ENCODE measurements at places on chromosomes 2 and 18. TPM values are rescaled to one million over a fixed set of nuclear protein-coding genes. Genes with fewer than 3 reads are reported as not detected.

DNA sequence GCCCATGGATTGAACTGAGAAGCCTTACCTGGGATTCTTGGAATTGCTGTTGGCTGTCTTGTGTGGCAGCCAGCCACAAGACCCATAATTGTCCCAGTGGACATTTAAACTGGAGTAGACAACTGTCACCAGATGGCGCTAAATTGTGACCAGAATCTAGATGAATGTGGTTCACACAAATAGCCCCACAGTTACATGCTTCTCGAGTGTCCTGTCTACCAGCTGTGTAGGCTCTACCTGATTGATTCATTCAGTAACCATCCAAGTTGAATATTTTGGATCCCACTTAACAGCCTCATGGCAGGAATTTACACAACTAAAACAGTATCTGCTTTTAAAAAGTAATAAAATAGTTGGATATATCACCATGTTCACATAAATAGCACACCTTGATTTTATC lies 73.2 kb downstream of the MAP4K4 start:
- no peaks in the 10 kb centered on the region for H3K27me3 ChIP-seq
- peak overlapping the region; percentile 45 for H3K27ac ChIP-seq
- H3K4me3 ChIP-seq, result no peak overlapping the region

Gene ASB18
- total RNA-seq, result not detected

Gene CGREF1
- total RNA-seq, result 0.31 TPM

GRCh38 chr2:174522553-174522952 lies 35.7 kb upstream of the GPR155 start:
- no peaks in the 10 kb centered on the region for H3K4me1 ChIP-seq
- DNase-seq, result no peak
- peaks cover 26% of the 10 kb centered on the region for H3K27me3 ChIP-seq
- no peaks in the 10 kb centered on the region for H3K36me3 ChIP-seq
- H3K27ac ChIP-seq, result no peak overlapping the region

GRCh38 chr2:213451542-213452239 lies 167.4 kb downstream of the SPAG16 start:
- H3K27me3 ChIP-seq, result no peaks in the 10 kb centered on the region
- H3K4me3 ChIP-seq, result peak overlapping the region; percentile 41
- H3K27ac ChIP-seq, result peak overlapping the region; percentile 97
- peak; percentile 41 for DNase-seq
- peaks cover 12% of the 10 kb centered on the region for H3K36me3 ChIP-seq
- H3K4me1 ChIP-seq, result peaks cover 27% of the 10 kb centered on the region

Gene SLC9A4
- 0.62 TPM for total RNA-seq

Gene MYOM1
- total RNA-seq, result 1.1 TPM

Gene BBS5
- 8.2 TPM for total RNA-seq

DNA sequence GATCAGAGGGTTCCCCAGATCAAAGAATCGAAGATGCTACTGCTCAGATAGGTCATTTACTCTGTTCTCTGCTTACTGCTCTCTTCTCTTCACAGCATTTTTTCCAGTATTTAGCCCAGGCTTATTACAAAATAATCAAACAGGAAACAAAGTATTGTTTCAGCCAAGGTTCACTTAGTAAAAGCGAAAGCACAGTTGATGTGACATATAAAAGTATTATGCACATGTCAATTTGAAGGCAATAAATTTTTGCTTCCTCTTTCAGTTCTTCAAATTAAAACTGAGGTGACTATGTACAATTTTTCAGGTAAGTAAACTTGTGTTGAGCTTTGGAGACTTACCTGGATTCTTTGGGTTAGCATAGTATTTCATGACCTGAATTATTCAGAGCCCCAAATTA lies 262.8 kb upstream of the CHST9 start:
- no peak for DNase-seq
- no peak overlapping the region for H3K27ac ChIP-seq
- no peaks in the 10 kb centered on the region for H3K36me3 ChIP-seq

- H3K4me1 ChIP-seq, result peaks cover 2% of the 10 kb centered on the region
- peak overlapping the region; percentile 10 for H3K27ac ChIP-seq
- no peak for DNase-seq
- H3K36me3 ChIP-seq, result peaks cover 28% of the 10 kb centered on the region
- H3K4me3 ChIP-seq, result no peak overlapping the region
Measured at GRCh38 chr2:238362626-238363025, 42.3 kb downstream of the TRAF3IP1 start.

GRCh38 chr2:241776336-241777169 lies at the start of gene GAL3ST2:
Gene GAL3ST2 (plus strand): TSS chr2:241776822. CDS start chr2:241776956, 134 bp downstream.
- no peaks in the 10 kb centered on the region for H3K36me3 ChIP-seq
- H3K4me1 ChIP-seq, result no peaks in the 10 kb centered on the region
- no peak within 1 kb of the TSS for H3K4me3 ChIP-seq

Gene REG1A
- 0.51 TPM for total RNA-seq

- H3K27ac ChIP-seq, result no peak overlapping the region
- no peaks in the 10 kb centered on the region for H3K36me3 ChIP-seq
Measured at GRCh38 chr2:114729026-114729425, 286.6 kb downstream of the DPP10 start.

DNA sequence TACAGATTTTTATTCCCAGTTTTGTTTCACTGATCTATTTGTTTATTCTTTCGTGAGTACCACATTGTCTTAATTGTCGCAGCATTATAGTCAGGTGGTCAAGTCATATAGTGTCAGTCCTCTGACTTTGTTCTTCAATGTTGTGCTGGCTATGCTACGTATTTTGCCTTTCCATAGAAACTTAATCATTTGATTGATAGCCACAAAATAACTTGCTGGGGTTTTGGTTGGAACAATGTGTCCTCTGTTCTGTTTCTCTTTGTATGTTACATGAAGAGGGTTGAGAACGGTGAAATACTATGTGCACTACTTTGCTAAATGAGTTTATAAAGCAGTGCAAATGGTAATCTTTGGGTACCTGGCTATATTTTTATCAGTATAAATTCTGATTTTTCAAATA lies 64.9 kb upstream of the TTC27 start:
- no peaks in the 10 kb centered on the region for H3K27me3 ChIP-seq
- peak overlapping the region; percentile 81 for H3K27ac ChIP-seq
- peaks cover 5% of the 10 kb centered on the region for H3K4me1 ChIP-seq
- no peak overlapping the region for H3K4me3 ChIP-seq

- H3K4me3 ChIP-seq, result no peak overlapping the region
- no peaks in the 10 kb centered on the region for H3K36me3 ChIP-seq
- no peaks in the 10 kb centered on the region for H3K27me3 ChIP-seq
- no peaks in the 10 kb centered on the region for H3K4me1 ChIP-seq
- DNase-seq, result no peak
Measured at GRCh38 chr2:81528852-81529480, 1224.4 kb upstream of the LRRTM1 start.

- no peaks in the 10 kb centered on the region for H3K27me3 ChIP-seq
- H3K4me1 ChIP-seq, result no peaks in the 10 kb centered on the region
- no peak overlapping the region for H3K4me3 ChIP-seq
- H3K36me3 ChIP-seq, result no peaks in the 10 kb centered on the region
Measured at GRCh38 chr2:40511661-40512213, 59.8 kb upstream of the SLC8A1 start.

DNA sequence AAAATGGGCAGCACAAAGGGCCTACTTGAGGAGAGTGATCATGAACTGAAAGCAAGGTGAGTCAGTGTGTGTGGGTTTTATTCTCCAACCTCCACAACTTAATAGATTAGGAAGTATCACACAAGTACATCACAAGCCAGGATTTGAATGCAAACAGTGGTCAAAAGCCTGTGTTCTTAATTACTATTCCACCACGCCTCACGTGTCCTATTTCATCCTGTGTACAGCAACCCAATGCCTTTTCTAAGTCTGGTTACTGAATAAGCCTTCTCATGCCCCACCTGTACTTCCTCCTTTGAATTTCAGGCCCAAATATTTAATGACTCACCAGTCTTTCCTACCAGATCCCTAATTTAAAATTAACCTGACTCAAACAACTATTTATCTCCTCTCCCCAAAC lies 755.7 kb upstream of the SLC8A1 start:
- peaks cover 7% of the 10 kb centered on the region for H3K4me1 ChIP-seq
- no peak overlapping the region for H3K4me3 ChIP-seq
- H3K36me3 ChIP-seq, result no peaks in the 10 kb centered on the region
- H3K27ac ChIP-seq, result no peak overlapping the region
- no peaks in the 10 kb centered on the region for H3K27me3 ChIP-seq
- DNase-seq, result no peak

Gene IL36G
- total RNA-seq, result not detected

DNA sequence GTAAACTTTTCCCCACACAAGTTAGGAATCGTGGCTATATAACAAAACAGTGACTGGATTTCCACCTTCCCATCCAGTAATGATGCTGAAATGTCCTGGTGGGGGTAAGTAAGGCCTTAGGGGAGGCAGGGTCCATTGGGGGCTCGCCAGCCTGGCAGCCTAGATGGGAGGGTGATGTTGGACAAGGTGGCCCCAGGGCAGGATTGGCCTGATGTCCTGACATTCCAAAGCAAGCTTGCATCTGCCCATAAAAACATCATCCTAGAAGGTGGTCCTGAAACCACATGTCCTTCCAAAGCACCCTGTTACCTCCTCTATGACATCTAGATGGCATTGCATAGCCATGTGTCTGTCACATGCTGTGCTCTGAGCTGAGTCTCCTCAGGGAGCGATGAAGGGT lies 54.1 kb upstream of the RAB6C start:
- H3K4me3 ChIP-seq, result no peak overlapping the region
- H3K4me1 ChIP-seq, result peaks cover 6% of the 10 kb centered on the region
- DNase-seq, result no peak
- H3K27ac ChIP-seq, result no peak overlapping the region

Gene STON1
- total RNA-seq, result 8.2 TPM

Gene HOXD9
- not detected for total RNA-seq

Gene SCG2
- 163 TPM for total RNA-seq

Gene TTL
- 35.9 TPM for total RNA-seq
